Forelimb muscle (tissue), 1 donor: ENCODE measurements at places on chromosomes 7 and 10. TPM values are rescaled to one million over a fixed set of nuclear protein-coding genes. Genes with fewer than 3 reads are reported as not detected.

RAB19 gene
- not detected for polyA plus RNA-seq

IFIT1B gene
- 0.53 TPM for polyA plus RNA-seq

SPAM1 gene
- not detected for polyA plus RNA-seq

TUBB8 gene
- polyA plus RNA-seq = not detected

ADAM12 gene
- 15.0 TPM for polyA plus RNA-seq

ERVW-1 gene
- polyA plus RNA-seq = 1.4 TPM

VSIR gene
- polyA plus RNA-seq = 28.5 TPM

MINPP1 gene
- polyA plus RNA-seq = 14.8 TPM

KNDC1 gene
- 6.6 TPM for polyA plus RNA-seq

DNA sequence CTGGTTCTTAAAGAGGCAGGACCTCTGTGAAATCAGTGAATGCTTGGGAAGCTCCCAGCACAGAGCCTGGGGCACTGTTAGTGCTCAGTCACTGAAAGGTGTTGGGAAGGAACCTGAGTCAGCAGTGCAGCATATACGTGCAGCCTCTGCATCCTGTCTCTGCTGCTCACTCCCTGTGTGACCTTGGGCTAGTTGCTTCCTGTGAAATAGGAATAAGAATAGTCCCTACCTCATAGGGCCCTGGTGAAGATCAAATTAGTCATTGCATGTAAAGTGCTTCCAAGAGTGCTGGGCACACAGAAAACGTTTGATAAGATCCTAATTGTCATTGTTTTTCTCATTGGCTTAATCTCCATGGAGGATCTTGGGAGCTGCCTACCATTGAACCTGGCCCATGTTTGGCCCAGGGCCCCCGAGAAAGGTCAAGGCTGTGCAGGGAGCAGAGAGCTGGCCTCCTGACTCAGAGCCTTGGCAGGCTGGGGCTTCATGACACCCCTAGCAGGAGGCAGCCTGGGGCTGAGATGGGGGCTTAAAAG lies 73.3 kb upstream of the COL13A1 start:
- no peak for DNase-seq

- no peak for DNase-seq
These were observed 69.6 kb downstream of the ATXN7L1 start for GRCh38 chr7:105806592-105807447.

DNA sequence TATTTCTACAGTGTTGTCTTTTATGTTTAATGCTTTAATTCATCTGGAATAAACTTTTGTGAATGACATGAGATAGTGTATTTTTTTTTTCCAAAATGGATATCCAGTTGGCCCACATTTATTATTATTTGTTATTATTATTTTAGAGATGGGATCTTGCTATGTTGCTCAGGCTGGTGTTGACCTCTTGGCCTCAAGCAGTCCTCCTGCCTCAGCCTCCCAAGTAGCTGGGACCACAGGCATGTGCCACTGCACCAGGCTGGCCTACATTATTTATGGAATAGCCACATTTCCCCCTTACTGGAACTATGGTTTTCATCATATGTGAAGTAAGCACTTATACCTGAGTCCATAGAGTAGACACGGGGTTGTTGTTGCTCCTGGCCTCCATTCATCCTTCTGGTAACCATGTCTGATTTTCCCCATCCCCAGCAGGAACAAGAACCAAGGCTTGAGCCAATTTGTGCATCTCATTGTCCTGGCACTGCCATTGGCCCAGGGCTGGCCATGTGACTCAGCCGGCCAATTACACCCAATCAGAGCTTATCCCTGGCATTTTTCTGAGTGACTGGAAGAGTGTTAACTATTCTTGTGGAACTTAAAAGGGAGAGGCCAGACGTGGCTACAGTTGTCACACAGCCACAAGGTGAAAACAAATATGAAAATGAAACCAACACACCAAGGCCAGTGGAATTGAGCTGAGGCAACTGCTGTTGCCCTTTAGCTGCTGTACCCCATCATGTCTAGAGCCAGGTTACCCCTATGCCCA lies 23.1 kb downstream of the PRF1 start:
- no peak for DNase-seq

GRCh38 chr10:10911035-10911434 lies 106.6 kb upstream of the CELF2 start:
- DNase-seq = no peak

DNA sequence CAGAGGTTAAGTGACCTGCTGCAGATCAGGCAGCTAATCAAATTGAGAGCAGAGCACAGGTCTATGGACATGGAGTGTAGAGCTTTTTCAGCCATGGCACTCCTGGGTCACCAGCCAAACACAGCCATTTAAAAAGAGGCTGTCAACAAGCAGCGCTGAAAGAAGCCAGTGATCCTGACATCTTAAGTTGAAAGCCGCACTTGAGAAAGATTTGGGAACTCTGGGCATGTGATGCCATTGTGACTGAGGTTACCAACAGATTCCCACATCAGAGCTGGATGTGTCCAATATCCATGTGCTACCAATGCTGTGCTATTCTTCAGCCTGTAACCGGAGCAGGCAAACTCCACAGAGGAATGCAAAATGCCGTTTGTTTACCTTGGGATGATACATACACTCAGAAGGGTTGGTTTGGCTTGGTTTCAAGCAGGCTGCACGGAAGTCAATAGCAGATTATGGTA lies 56.2 kb upstream of the ABLIM1 start:
- DNase-seq = no peak

DNA sequence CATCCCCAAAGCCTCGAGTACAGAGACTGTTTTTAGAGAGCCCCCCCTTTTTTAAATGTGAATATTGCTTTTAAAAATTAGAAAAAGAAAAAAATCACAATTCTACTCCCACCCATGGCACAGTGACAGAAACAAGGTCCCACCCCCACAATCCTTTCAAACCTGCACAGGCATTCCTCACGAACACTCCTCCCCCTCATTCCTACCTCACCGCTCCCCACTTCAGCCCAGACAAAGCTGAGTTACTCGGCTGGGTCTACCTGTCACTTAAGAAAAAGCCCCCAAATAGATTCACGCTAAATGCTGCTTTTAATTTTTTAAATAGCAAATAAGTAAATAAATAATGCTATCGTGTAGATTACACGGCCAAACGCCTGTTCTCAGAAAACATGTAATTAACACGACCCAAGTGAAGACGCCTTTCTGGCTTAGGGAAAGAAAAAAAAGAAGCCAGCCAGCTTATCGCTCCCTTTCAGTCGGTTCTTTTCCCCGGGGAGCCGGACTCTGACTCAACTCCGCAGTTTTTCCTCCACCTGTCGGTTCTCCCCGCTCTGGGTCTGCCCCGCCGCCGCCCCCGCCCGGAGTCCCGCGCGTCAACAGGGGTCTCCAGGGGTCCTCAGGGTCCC lies 739 bp downstream of the MPP7 start:
- DNase-seq = no peak

- DNase-seq = no peak
These were observed 50.8 kb upstream of the CACNA2D1 start for GRCh38 chr7:82494420-82494819.

DNA sequence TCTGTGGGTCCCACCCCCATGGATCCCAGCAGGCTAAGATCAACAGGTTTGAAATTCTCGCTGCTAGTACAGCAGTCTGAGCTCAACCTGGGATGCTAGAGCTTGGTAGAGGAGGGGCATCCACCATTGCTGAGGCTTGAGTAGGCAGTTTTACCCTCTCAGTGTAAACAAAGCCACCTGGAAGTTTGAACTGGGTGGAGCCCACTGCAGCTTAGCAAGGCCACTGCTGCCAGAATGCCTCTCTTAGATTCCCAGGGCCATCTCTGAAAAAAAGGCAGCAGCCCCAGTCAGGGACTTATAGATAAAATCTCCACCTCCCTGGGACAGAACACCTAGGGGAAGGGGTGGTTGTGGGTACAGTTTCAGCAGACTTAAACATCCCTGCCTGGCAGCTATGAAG lies 190.0 kb upstream of the CACNA2D1 start:
- DNase-seq = no peak

GRCh38 chr7:39527951-39528350 lies 38.3 kb upstream of the YAE1 start:
- DNase-seq = no peak

DNA sequence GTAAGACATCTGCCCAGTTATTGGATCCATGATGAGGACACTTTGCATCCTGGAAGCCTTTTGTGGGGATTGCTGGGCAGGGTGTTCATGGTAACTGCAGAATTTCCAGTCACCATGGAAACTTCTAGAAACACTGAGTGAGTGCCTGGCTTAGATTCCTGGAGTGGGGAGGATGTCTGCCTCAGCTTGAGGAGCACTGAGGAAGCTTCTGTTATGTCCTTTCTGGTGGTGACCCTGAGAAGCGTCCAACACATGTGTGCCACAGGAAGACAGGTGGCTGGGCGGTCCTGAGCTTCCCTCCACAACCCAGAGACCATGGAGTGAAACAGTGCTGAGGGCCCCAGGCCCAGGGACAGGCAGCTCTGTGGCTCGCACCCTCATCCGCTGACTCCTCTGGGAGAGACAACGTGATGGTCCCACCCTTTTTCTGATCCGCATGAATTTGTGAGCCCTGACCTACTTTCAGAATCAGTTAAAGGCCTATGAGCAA lies 191.8 kb upstream of the CXCL12 start:
- peak; percentile 47 for DNase-seq

- DNase-seq = no peak
These were observed 12.6 kb upstream of the SH2B2 start for GRCh38 chr7:102273749-102274712.

DNA sequence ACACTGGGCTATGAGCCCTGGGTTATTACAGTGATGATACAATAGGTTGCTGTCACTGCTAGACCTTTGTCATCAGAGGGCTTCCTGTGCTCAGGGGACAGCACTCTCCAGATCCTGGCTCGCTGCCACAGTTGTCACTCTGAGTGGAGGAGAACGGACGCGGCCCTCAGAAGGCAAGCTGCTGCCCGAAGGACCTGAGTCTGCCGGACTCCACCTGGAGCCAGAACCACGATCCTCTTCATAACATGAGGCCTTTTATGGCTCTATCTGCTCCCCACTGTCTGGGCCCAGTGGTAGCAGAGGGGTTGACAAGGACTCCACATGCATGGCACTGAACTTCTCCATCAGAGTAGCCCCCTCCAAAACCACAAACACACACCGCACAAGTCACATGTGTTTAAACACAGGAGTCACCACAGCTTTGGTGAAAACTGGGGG lies 94.7 kb upstream of the EFCAB10 start:
- no peak for DNase-seq
